ENCODE measurements at places on chromosomes 11 and 22.

GRCh38 chr11:60947700-60948099, 4.3 kb downstream of the SLC15A3 start:
- DNase-seq, result no peak

- no peak for DNase-seq
Measured at GRCh38 chr11:128343135-128343514, 244.2 kb downstream of the ETS1 start.

GRCh38 chr11:63767565-63768236, 874 bp downstream of the ZFTA start:
- no peak for DNase-seq

DNA sequence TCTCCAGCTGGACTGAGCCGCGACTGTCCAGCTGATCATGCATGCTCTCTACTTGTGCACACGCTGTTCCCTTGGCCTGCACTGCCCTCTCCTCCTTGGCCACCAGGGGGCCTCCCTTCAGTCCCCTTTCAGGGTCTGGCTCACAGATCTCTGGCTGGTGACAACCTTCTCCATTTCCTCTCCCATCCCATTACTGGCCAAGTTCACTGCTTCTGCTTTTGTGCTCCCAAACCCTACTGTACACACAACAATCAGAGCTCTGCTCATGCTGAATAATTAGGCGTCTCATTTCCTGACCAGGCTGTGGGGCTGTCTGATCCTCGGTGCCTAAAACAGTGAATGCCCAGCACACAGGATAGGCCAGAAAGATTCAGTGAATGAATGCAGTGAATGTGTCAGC, 224.0 kb upstream of the NARS2 start:
- DNase-seq, result peak; percentile 24

- DNase-seq, result no peak
Measured at GRCh38 chr22:38730411-38730871, 24.7 kb downstream of the GTPBP1 start.
